G401 (cell line): ENCODE measurements at places on chromosomes 7 and 10.

GRCh38 chr10:96339956-96340904 lies 18.6 kb downstream of the OPALIN start:
- DNase-seq = peak; percentile 33

DNA sequence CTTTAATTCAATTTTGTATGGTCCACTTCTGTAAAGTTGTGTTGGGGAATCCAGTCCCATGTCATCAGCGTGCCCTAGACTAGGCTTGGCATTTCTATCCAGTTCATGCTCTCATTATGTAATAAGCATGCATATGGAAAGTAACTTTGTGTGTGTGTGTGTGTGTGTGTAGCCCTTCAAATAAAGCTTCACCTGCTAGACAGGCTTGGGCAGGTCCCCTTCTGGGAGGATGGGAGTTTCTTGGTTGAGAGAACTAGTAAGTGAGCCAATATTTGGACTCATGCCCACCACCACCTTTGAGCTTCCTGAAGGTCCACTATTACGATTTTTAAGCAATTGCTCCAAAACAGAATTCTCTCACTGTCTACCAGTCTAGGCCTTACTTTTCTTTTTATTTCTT lies 6.9 kb downstream of the BZW2 start:
- no peak for DNase-seq

- no peak for DNase-seq
Measured at GRCh38 chr7:77450613-77451012, 34.5 kb upstream of the GSAP start.

DNA sequence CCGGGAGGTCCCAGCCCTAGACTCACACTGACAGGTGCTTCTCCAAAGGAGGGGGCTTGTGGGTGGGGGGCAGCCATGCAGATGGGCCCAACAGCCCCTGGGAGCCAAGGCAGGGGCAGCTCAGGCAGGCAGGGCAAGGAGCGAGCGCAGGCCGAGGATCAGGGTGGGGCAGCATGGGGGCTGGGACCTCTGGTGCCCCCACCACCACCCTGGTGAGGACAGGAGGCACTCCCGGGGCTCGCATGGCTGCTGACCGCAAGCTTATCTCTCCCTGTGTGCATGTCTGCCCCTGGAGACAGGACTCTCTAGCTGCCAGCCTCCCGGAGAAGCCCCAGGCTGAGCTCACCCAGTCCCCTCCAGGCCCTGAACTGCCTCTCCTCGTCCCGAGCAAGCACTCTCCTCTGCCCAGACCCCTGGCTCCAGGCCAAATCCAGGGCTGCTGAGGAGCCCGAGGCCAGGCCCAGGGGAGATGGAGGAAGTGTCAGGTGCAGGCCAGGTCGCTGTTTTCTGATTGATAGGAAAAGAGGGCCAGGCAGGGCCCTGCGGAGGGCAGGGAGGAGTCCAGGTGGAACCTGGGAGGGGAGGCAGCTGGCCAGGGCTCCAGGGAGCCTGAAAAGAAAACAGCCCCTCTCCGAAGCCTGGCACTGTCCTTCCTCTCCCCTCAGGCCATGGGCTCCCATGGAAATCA lies 39.0 kb downstream of the PDGFA start:
- no peak for DNase-seq

- DNase-seq = no peak
Measured at GRCh38 chr10:69951658-69952057, 101.0 kb upstream of the MACROH2A2 start.

- DNase-seq = no peak
Measured at GRCh38 chr10:52870562-52870961, 98.0 kb upstream of the MBL2 start.

- no peak for DNase-seq
Measured at GRCh38 chr7:121020249-121020988, 31.9 kb downstream of the CPED1 start.

DNA sequence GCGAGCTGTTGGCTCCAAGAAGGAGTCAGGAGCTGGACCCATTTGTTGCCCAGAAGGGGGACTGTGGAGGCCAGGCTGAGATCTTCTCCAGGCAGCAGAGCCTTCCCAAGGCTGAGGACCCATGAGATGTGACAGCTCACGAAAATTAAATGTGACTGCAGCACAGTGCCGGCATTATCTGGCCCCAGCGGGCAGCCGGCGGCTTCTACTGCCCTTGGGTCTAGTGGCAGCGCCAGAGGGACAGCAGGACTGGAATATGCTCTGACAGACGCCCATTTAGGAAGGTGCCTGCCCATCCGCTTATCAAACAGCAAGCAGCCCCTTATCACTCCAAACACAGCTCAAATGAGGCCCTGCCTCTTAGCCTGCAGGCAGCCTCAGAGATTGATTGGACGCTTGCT lies 122.9 kb upstream of the LYZL2 start:
- DNase-seq = peak; percentile 12

- DNase-seq = no peak
Measured at GRCh38 chr10:36473122-36473521, 652.3 kb upstream of the ANKRD30A start.

DNA sequence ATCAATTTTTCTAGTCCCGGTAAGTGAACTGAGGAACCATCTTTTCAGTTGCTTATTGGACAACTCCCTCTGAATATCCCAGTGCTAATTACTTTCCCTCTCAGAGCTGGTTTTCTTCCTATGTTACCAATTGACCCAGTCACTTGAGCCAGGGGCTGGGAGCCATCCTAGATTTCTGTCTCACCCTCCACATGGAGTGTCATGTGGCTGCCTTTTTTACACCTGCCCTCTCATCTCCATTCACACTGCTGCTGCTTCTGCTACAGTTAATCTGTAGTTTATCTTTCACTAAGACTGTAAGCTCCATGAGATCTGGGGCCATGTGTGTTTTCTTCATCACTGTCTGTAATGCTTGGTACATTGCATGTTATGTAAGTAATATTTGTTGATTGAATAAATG lies 35.8 kb downstream of the VCL start:
- no peak for DNase-seq

- no peak for DNase-seq
Measured at GRCh38 chr7:102967798-102968197, 55.0 kb downstream of the LRRC17 start.

- DNase-seq = no peak
Measured at GRCh38 chr7:42688056-42688371, 223.9 kb downstream of the C7orf25 start.

DNA sequence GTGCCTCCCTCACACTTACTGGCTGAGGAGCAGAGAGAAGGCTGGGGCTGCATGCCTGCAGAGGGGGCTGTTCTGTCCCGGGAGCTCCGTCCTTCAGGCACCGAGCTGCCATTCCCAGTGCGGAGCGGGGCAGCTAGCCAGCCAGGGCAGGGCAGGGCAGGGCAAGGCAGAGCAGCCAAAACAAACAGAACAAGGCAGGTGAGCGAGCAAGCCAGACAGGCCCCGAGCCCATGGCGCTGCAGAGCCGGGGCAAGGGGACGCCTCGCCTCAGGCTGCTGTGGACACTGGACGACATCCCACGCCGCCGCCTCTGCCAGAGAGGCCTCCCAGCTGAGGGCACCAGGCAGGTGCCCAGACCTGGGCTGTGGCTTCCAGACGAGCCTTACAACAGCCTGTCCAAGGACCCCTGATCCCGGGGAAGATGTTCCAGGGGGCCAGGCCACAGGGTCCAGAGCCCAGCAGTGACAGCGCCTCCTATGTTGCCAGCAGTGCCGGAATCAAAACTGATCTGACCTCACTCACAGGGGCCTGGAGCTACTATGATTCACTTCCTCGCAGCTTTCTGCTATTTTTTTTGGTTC lies 8.2 kb upstream of the NDST2 start:
- no peak for DNase-seq

DNA sequence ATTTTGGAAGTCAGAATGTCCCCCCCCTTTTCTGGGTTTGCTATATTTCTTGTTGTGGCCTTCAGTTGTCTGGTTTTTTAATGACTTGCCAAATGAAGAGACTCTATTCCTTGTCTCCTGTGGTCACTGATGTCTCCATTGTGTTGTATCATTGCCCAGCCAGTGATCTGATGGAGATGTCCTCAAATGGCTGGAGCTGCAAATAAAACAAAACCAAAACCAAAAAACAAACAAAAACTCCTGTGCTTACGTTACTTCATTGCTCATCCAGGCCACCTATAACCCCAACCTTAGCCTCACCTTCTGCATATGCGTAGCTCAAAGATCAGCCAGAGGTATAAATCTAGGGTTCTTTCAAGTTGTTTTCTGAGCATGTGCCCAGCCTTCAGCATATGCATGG lies 5.1 kb downstream of the RBM33 start:
- DNase-seq = no peak

DNA sequence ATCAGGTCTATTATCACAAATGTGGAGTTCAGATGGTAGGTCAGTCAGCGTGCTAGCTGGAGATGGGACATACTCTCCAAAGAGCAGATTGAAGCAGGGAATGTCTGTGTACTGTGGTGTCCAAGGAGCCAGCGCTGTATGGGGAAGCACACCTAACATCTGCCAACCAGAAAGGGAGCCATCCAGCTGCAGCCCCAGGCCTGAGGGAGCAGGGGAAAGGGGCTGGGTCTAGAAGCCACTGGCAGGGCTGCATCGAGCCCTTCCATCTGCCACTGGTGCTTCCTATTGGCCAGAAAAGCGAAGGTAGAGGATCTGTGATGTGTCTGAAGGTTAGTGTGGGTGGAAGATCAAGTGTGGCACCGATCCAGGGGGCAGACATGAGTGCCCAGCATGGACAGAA lies 8.0 kb upstream of the RAMP3 start:
- DNase-seq = no peak

DNA sequence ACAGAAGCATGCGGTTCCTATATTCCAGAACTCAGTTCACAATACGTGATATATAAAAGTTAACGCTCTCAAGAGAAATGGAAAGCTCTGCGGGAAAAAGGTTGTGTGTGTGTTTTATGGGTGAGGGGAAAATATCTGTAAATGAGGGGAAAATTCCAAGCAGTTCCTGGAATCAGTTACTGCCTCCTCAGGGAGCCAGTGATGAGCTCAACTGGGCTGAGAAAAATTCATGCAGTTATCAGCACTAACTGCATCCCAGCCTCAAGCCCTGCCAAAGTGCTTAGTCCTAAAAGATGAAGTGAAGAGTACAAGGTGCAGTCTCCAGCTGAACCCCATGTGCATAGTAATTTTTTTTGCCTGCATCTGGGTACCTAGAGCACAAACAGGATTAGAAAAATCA lies 191.9 kb downstream of the CDK14 start:
- peak; percentile 80 for DNase-seq

DNA sequence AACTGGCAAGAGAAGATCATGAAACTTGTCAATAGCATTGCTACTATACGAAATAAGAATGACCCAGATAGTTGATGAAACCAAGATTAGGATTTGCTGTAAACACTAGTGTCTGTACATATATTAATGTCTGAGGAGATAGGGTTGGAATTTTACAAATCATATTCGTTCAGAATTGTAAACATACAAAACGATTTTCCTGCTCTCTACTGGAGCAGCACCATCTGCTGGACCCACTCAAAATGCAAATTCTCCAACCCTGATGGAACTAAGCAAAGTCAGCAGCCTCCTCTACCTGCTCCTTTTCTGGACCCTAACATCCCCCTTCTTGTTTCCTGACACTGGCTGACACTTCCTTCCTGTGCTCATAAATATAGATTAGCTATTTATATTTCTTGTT lies 29.4 kb upstream of the SGMS1 start:
- DNase-seq = peak; percentile 59

- DNase-seq = no peak
Measured at GRCh38 chr10:81920213-81920829, 45.3 kb downstream of the NRG3 start.

DNA sequence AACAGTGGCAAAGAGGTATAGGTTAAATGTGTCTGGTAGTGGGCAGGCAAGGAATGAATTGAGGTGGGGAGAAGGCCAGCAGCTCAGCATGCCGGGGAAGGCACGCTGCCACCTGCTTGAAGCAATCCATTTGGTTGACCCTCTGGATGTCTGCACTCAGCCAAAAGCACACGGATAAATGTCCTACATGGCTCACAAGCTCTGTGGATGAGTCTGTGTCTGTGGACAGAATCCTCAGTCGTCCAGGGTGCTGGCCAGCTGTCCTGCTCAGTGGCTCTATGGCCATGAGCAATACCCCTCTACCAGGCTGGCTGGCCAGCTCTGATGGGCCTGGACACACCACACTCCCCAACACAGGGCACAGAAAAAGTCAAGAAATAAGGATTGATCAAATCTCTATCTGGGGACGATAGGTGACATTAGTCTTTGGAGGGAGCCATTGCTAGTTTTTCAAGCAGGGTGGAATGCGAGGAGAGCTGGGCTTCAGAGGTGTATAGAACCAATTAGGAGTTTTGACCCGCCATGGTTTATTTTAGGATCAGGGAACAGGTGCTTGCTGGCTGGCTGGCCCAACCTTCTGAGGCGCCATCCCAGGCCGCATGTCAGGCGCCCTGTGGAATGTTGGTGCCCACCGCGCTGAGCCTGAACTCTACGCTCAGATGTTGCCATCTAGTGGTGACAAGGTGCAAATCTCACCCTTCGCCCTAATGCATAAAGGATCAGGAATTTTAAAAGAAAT lies 493.4 kb downstream of the TNS3 start:
- peak; percentile 84 for DNase-seq

GRCh38 chr7:49850921-49851613 lies 77.6 kb downstream of the VWC2 start:
- peak; percentile 30 for DNase-seq

DNA sequence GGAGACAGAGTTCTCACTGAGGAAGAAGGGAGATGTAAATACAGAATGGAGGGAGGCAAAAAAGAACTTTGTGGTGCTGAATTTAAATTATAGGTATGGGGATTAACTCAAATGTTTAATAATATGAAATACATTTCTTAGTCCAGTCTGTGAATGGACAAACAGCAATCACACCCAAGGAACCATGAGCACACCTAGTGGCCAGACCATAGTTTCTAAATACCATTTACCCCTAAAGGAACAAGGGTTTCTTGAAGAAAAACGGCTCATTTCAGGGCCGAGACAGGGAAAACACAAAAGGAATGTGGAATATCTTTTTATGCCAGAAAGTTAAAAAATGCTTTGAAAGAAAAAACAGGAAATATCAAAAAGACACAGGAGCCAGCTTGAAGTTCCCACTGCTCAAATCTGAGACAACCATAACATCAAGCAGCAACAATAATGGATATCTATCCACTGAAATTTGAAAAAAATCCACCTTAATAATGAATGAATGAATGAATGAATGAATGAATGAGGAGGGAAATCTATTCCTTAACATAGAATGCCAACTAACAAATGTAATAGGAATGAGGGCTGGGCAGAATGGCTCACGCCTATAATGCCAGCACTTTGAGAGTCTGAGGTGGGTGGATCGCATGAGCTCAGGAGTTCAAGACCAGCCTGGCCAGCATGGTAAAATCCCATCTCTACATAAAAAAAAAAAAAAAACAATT lies 8.6 kb downstream of the IPMK start:
- DNase-seq = no peak

- DNase-seq = no peak
Measured at GRCh38 chr7:46738165-46738564, 817.1 kb upstream of the IGFBP3 start.

DNA sequence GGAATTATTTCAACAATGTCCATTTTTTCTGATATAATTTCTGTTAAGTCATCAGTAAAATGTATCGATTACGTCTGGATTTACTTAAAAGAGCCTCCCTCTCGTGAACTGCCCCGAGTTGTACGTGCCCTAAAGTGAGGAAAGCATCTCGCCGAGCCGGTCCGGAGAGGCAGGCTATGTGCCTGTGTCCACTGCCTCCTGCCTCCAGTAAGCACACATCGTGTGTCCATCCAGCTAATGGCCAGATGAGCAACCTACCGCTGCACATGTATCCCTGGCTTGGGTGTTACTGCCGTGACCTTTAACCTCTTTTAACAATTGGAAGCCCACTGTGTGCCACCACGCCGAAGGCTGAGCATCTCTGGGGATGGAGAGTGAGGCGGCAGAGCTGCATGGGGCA lies 23.2 kb upstream of the DNAJB6 start:
- no peak for DNase-seq

- no peak for DNase-seq
Measured at GRCh38 chr7:139455789-139456188, 27.7 kb downstream of the KLRG2 start.

- no peak for DNase-seq
Measured at GRCh38 chr10:121990015-121990677, 1.2 kb downstream of the TACC2 start.
